ENCODE measurements at places on chromosomes 4 and X.

DNA sequence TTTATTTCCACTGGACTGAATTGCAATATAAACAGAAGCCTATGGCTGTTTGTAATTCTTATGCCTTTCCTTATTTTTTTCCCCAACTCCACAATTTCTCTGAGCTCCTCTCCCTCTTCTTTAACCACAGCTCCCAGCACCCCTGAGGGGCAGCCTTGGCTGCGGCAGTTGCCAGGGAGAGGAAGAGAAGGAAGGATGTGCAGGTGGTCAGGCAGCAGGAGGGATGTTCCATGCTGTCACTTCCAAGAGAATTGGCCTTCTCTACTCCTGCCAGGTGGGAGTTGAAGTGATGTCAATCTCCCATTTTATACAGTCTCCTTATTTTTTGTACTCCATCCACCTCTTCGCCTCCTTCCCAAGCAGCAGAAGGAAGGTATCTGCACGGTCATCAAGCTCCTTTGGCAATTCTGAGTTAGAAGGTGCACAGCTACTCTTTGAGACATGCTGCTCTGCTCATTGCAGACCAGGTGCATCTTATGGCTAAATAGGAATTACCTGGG, 343.3 kb upstream of the RPS6KA3 start:
- DNase-seq: no peak

DNA sequence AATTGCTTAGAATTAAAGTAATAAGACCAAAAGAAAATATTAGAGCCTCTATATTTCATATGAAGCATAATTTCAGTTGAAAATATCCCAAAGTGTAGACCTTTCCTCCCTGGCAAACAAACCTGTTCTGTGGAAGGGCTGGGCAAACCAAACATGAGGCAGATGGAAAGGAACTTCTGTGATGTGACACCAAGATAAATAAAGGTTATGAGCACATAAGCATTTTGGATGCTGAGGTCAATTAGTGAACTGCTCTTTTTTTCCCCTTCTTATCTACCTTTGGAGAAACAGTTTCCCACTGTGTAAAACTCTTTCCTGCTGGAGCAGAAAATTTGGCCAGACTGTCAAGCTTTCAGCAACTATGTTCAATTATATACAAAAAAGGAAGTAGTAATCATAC, 109.6 kb upstream of the STIM2 start:
- no peak for DNase-seq

GRCh38 chr4:29220761-29221160, 1499.4 kb upstream of the PCDH7 start:
- no peak for DNase-seq

- no peak for DNase-seq
These were observed 11.1 kb downstream of the TXLNG start for GRCh38 chrX:16797358-16797757.

DNA sequence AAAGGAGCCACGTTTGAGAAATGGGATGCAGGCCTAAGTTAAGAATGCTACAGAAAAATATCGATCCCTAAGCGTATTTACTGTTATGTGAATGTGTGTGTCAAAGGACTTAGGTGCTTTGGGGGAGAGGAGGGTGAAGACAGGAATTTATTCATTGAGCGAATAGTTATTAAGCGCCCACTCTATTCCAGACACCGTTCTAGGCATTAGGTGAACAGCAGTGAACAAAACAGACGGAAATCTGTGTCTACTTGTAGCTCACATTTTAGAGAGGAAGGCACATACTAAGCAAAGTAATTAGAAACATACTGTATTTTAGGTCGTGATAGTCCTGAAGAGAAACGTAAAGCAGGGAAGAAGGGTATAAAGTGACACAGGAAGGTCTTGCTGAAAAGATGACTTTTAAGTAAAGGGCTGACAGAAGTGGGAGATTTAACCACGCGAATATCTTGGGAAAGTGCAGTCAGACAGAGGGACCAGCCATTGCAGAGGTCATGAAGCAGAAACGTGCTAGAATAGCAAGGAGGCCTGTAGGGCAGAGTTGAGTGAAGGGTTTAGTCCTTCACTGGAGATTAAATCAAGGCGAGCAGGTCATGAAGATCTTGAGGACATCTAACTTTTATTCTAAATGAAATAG, 541 bp downstream of the AIMP1 start:
- DNase-seq: peak; percentile 29

GRCh38 chr4:140790765-140791164, 34.6 kb upstream of the TBC1D9 start:
- peak; percentile 26 for DNase-seq

DNA sequence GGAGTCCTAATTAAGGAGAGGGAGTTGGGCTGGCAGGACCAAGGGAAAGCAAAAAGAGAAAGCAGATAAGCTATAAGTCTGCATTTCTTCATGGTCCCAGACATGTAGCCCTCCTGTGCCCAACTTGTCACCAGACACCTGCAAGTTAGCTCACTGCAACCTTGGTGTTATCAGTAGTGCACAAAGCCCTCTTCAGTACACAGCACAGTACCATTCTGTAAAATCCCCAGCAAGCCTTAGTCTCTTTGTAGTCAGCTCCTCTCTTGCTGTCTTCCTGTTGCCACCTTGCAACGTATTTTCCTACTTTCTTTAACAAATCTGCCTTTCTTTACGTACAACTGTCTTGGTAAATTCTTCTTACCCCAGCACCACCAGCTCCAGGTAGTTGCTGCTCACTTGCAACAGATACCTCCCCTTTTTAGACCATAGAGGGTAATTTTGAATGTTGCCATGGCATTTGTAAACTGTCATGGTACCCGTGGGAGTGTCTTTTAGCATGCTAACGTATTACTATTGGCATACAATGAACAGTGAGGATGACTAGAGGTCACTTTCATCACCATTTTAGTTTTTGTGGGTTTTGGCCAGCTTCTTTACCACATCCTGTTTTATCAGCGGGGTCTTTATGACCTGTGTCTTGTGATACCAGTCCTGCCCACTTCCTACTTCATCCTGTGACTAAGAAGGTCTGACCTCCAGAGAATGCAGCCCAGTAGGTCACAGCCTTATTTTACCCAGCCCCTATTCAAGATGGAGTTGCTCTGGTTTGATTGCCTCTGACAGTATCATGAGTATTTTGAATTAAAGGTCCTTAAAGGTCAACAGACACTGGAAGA, 28.3 kb upstream of the AP1S2 start:
- peak; percentile 71 for DNase-seq

- no peak for DNase-seq
These were observed 106.8 kb upstream of the MAGEA10 start for GRCh38 chrX:152245213-152245612.

- no peak for DNase-seq
These were observed 6.8 kb upstream of the SLC25A6 start for GRCh38 chrX:1398431-1399340.

GRCh38 chr4:38279650-38280322, 319.6 kb downstream of the PTTG2 start:
- no peak for DNase-seq

- no peak for DNase-seq
These were observed 52.6 kb downstream of the CHM start for GRCh38 chrX:85994797-85995196.

GRCh38 chr4:153205757-153206156, 1.5 kb downstream of the TRIM2 start:
- DNase-seq: no peak

DNA sequence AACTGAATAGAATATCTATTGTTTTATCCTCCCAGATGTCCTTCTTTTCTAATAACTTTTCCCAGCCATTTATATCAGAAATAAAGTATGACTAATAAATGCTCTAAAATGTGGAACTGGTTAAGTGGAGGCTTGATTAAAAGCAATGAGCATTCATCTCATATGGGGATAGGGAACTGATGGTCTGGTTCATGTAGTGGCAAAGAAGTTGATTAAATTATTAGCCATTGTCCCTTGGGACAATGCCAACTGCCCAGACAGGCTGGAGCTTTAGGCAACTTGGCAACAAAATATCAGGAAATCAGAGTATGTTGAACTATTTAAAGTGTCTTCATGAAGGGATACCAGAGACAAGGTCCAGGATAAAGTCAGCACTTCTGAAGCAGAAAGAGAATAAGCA, 24.2 kb downstream of the TRO start:
- no peak for DNase-seq

DNA sequence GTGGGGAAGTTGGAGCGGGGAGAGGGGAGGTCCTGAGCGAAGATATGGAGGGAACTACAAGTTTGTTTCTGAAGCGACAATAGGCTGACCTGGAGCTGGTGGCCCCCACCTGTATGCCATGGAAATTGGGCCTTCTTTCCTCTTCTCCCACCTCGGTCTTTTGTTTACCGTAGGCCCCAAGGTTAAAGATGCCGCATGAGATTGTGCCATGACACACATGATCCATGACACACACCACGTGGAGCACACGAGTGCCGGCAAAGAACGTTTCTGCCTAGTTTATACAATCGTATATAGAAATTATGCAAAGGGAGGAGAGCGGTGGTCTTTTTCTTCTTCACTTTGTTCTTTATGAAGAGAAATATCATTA, 408 bp downstream of the TMEM33 start:
- peak; percentile 74 for DNase-seq

GRCh38 chr4:142081025-142081424, 444.6 kb downstream of the IL15 start:
- DNase-seq: no peak

- peak; percentile 77 for DNase-seq
These were observed 11.4 kb upstream of the TAPT1 start for GRCh38 chr4:16237715-16238114.

DNA sequence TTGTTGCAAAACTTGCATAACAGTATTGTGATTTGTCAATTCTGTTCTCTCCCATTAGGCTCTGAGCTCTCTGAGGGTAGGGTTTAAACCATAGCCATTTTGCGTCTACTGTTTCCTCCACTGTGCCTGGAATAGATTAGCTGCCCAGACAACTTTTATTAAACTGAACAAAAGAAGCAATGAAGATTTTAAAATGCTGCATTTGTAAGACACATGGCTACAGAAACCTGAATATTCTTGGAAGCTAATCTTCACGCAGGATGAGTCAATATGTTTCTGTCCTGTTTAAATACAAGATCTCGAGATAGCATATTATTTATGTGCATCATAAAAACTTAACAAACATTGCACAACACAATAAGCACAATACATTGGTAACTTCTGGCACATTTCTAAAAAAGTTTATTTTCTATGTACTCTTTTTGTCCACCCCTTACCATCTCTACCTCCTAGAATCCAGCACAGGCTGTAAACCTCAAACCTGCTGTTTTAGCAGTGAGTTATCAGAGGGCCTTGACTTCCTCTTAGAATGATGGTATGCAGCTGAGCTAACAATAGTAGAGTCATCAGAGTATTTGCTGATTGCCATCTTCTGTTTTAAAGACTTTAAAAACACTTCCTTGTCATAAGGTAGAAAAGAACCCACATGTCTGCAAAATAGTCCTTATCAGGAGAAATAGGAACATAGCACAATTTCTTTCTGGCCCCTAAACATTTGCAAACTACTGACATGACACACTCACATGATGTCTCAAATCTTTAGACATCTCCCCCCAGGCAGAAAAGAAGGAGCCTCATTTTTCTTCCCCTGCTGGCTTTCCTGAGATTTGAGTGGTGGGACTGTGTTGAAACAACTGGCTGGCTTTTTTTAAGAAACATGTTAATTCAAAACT, 10.6 kb upstream of the CCNG2 start:
- peak; percentile 75 for DNase-seq

DNA sequence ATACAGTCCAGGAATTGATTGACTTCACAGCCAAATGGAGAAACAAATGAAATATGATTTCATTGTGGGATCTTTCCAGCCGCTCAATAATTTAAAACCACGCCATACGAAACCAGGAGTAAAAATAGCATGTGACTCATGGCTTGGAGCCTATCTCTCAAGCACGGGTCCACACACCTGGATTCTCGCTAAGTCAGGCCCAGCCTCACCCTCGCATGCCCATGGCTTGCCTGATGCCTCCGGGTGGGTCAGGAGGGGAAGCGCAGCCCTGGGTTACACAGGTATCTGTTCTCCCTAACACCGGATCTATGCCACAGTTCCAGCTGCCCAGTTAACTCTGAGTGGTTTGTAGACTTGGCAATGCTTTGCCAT, 5.6 kb upstream of the ABLIM2 start:
- DNase-seq: no peak

DNA sequence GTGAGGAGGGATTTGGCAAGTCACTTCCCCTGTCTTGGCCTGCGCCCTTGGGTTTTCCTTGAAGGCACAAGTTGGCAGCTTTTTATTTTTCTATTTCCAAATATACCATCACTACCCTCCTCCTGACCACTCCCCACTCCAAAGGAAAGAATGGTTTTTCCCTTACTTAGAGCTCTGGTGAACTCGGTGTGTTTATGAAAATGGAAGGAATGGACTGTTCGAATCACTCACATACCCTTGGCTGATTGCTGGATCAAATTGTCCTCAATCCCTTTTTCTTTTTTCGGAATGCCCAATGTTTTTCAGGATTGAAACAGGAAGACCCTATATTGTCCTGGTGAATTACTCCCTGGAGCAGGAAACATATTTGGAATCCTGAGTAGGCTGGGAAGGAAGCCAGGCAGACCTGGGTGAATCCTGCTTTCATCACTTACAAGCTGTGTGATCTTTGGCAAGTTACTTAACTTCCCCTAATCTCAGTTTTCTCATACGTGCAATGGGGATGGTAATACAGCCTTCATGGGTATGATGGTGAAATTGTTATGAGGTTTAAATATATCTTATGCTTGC, 70.7 kb downstream of the RTL5 start:
- no peak for DNase-seq

- DNase-seq: no peak
These were observed 171.2 kb upstream of the NWD2 start for GRCh38 chr4:37073226-37073840.

GRCh38 chr4:115107411-115107810, 6.0 kb downstream of the NDST4 start:
- no peak for DNase-seq

GRCh38 chrX:37060999-37061398, 52.8 kb downstream of the FAM47C start:
- peak; percentile 44 for DNase-seq

DNA sequence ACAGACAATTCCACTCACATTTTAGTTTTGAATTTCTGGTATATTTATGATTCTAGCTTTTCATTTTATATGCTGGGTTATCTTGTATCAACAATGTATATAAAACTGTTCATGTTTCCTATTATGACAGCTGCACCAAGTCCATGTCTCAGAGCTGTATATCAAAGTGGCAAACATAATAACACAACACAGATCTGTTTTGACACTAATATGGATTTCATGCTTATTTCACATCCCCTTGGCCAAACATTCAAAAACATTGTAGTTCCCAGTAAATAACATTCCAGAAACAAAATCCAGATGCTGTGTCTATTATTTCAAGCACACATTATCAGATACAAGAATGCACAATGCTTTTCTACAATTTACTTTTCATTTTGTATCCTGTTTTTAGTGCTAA, 380.6 kb upstream of the MAGEB2 start:
- DNase-seq: no peak

DNA sequence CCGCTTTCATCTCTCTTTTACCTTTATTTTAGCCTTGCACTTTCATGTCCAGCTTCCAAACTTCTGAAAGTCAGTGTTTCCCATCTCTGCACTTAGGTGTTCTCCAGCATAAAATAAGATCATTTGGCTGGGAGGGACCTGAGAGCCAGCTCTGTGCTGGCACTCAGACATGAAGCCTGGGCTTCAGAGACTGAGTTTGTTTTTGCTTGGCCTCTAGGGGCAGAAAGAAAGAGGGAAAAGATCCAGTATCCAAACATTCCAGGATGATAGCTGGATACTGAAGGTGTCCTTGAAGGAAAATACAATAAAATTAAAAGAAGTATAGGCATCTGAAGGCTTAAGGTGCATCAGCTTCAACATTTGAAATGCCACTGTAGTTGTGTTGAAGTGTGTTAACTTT, 202.4 kb upstream of the ZIC3 start:
- DNase-seq: no peak
